Kidney capillary endothelial cell (primary cell): ENCODE measurements at places on chromosomes 7 and 10.

- no peak for DNase-seq
These were observed 19.5 kb downstream of the EVX1 start for GRCh38 chr7:27262121-27262520.

- DNase-seq: peak; percentile 4
These were observed 293.6 kb downstream of the CSTF2T start for GRCh38 chr10:51405580-51406351.

DNA sequence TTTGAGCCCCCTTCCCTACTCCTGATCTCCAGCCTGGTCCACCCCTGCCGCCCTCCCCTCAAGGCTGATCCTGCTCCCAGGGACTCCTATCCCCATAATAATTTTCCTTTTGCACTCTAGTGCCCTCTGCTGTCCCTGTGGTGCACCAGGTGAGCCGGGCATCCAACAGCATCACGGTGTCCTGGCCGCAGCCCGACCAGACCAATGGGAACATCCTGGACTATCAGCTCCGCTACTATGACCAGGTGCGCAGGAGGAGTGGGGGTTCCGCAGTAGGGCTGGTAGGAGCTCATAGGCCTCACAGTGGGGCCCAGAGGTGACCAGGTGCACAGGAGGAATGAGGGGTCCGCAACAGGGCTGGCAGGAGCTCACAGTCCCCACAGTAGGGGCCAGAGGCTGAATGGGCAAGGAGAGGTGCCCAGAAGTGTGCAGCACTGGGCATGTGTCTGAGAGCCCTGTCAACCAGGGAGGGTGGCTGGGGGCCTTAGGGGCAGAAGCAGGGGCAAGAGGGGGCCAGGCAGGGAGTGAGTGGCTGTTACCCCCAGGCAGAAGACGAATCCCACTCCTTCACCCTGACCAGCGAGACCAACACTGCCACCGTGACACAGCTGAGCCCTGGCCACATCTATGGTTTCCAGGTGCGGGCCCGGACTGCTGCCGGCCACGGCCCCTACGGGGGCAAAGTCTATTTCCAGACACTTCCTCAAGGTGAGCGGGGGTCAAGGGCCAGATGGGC lies 11.7 kb downstream of the EPHB6 start:
- DNase-seq: no peak

DNA sequence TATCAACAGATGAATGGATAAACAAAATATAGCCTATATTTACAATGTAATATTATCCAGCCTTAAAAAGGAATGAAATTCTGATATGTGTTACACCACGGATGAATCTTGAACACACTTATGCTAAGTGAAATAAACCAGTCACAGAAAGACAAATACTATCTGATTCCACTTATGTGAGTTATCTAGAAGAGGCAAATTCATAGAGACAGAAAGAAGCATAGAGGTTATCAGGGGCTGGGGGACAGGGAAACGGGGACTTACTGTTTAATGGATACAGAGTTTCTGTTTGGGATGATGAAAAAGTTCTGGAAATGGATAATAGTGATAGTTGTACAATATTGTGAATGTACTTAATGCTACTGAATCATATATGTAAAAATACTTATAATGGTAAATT lies 329.9 kb downstream of the LRMDA start:
- DNase-seq: no peak

DNA sequence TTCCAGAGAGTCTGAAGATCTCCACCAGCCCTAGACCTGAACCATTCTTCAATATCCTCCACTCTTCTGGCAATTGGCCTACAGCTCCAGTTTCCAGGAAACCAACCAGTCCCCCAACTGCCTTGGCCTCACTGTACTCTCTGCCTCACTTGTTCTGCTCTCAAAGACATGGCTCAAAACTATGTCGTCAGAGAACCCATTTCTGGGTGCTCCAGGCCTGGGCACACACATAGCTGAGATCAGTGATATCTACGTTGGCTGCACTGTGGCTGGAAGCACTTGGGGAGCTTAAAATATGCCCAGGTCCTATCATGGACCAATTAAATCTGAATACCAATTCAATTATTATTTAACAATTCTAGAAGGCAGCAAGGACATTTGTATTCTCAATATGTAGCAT lies 93.1 kb downstream of the COBL start:
- DNase-seq: no peak

DNA sequence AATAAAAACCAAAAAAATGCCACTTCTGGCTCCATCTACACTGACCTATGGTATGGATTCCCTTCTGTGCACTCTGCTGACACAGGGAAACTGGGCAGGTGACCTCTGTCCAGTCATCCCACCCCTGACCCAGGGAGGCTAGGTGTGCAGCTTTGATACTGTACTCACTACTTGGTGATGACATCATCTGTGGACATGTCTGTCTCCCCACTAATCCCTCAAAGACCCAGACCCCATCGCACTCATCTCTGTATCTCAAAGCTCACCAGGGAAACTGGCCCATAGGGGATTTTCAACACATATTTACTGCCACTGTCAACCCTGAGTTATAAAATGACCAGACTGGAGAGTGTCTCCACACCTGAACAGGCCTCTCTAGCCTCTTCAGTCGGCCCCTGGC lies 10.6 kb downstream of the SGMS1 start:
- no peak for DNase-seq

- no peak for DNase-seq
These were observed 21.8 kb downstream of the RPA3 start for GRCh38 chr7:7696458-7697119.

GRCh38 chr7:2128601-2129322 lies 104.0 kb downstream of the MAD1L1 start:
- DNase-seq: no peak

- no peak for DNase-seq
These were observed 64.0 kb upstream of the SEMA3A start for GRCh38 chr7:84258628-84259027.

DNA sequence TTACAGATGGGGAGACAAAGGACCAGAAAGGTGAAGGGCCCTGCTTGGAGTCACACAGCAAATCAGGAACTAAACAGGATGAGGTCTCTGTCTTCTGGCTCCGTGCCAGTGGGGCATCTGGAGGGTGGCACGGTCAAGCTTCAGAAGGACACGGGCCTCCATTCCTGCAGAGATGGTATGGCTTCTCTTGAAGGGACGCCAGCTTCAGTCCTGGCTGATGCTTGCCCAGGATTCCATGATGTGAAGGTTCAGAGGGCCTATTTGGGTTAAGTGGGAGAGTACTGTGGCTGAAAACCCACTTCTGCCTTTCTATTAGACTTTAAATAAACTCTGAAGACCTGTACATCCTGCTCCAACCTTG lies 6.1 kb downstream of the RAMP3 start:
- no peak for DNase-seq

DNA sequence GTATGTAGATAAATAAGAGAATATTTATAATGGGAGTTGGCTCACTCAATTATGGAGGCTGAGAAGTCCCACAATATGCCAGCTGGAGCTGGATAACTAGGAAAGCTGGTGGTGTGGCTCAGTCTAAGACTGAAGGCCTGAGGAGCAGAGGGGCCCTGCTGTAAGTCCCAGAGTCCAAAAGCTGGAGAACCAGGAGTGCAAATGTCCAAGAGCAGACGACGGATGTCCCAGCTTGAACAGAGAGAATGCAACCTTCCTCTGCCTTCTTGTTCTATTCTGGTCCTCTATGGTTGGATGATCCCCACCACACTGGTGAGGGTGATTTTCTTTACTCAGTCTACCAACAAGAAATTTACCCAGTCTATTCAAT lies 13.2 kb downstream of the IL2RA start:
- no peak for DNase-seq

- DNase-seq: no peak
These were observed 62.5 kb upstream of the TOMM7 start for GRCh38 chr7:22884911-22885788.

DNA sequence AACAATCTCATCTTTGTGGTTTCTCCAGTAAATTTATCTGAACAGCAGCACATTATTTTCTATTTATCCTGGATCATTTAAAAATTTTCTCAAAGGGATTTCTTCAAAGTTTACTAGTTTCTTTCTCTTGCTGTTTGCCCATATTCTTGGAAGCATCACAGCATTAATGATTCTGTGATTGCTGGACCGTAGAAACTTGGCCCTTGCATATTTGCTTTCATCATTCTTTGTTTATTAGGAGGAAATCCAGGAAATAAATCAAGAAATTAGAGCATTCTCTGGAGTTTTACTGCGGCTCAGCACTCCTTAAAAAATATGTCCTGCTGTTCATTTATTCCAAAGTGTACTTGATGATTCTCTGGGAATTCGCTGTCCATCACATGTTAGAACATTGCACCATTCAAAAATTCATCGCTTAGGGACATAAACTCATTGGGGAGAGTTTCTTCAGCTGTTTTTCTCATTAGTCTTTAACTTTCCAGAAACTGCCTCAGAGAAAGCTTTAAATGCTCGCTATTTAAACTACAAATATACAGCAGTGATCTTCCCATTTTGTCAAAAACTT lies 264.0 kb upstream of the CDC14C start:
- DNase-seq: no peak

DNA sequence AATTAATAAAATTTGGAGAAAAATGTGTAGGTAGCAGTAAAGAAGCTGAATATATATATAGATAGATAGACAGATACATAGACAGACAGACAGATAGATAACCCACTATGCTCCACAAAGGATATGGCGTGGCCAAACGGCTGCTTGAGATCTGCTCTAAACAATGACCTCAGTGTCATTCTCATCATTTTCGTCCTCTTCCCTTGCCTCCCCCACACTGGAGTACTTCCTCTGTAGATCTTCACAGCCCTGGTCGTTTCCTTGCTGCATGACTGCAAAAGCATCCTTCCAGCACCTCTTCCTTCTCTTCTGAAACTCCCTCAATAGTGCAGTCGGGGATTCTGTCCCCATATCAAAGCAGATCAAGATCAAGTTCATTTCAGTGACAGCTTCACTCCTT lies 35.6 kb upstream of the ATP6V0A4 start:
- no peak for DNase-seq

GRCh38 chr10:111211706-111212105 lies 134.9 kb downstream of the ADRA2A start:
- no peak for DNase-seq
